ENCODE measurements at places on chromosomes 2 and 18.

DNA sequence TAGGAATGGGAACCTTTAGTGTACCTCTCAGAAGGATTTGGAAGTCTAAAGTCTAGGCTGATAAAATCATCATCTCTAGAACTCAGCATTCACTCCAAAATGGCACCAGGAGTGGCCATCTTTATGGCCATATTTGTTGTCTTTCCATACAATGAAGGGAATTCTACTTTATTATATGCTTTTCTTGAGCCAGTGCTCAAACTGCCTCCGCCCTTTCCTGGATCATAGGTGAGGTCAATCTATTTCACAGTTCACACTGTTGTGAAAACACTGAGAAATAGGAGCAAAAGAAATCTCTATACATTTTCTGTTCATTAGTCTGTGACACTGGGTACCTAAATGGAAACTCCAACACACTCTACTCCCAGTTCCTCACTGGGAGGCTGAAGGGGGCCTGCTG is 55.6 kb downstream of the SP110 start:
- DNase-seq = no peak

DNA sequence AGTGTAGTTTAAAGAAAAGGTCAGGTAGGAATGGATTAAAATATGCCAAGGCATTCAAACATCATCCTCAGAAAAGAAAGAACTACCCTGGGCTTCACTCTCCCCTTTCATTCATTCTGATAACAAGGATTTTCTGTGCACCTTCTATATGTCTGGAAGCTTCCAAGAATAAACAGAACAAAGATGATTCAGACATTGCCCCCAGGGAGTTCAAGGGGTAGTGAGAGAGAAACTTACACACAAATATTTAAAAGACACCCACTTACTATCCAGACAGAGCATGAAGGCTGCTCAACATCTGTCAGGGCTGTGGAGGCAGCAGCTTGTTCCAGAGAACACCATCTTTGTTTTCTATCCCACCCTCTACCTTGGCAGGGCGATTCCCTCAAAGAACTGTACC is 140.5 kb downstream of the ALK start:
- DNase-seq = no peak

GRCh38 chr2:110818767-110819481 is 86.6 kb downstream of the ACOXL start:
- DNase-seq = no peak

DNA sequence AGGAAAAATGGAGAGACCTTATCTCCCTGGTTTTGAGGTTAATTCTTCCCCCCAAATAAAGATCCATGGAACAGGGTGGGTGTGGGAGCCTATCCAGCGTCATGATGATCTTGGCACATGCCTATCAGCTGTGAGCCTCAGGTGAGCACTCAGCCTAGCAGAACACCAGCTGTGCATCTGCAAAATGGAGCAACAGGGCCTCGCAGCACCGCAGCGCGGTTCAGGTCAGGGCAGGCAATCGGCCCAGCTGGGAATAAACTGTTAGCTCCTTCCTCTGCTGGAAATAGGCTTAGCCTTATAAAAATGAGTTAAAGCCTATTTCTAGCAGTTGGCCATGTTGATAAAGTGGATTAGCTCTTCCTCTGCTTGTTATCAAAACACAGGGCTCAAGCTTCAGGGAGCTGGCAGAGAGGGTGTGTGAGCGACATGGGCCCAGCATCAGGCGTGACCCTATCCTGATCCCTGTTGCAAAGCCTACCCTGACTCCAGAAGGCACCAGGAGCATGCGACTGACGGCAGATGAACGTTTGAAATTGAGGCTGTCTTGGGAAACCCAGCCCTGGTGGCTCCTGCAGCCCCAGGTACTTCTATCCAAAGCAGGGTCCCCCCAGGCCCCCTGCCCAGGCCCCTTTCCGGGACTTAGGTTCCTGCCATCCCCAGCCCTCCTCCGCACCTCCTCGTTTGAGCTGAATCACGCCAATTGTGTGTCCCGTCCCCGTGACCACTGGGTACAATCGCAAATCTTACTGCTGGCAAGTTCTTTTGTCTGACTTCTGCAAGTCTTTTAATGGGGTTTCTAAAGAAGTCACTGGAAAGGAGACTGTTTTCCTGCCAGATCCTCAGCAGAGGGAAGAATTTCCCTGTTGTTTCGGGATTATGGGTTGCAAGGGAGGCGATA is 35.4 kb downstream of the ARHGEF4 start:
- no peak for DNase-seq

- no peak for DNase-seq
These were observed 572.7 kb downstream of the PIK3C3 start for GRCh38 chr18:42527766-42528165.

GRCh38 chr2:10575609-10576280 is 114.0 kb downstream of the NOL10 start:
- no peak for DNase-seq

Measured in Peyer's patch (tissue), 4 donors.